Stimulated activated CD4-positive, alpha-beta T cell treated with anti-CD3 and anti-CD28 coated beads, Interleukin-4, amount 100 ng/mL, for 24 hours (primary cell): ENCODE measurements at places on chromosomes 6 and 20.

DNA sequence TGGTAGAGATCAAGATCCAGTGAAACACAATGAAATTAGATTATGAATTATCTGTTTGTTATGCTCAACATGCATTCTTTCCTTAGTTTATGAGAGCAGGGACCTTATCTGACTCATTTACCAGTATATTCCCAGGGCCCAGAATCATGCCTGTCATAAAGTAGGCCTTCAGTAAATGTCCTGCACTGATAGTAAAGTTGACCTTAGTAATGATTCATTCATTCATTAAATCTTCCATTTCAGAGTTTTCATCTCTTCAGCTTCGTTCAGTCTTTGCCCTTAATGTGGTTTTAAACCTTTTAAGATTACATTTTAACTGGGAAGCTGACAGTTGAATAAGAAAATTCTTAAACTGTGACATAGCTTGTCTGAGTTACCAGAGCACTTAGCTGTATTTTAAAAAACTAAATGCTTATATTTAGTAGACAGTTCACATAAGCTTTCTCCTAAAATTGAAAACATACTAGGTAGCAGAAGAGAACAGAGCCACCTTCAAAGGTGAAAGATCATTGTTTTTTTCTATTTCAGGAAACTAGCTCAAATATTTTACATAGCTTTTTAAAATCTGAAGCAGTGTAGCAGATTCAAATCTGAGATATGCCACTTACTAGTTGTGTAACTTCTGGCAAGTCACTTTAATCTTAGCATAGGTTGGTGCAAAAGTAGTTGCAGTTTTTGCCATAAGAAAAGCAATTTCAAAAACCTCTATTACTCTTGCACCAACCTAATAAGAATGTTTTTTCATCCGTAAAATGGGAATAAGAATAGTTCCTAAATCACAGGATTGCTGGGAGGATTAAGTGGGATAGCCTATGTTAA, 41.4 kb downstream of the MCM8 start:
- DNase-seq = no peak

GRCh38 chr6:51792273-51793030, 295.0 kb downstream of the PKHD1 start:
- no peak for DNase-seq

DNA sequence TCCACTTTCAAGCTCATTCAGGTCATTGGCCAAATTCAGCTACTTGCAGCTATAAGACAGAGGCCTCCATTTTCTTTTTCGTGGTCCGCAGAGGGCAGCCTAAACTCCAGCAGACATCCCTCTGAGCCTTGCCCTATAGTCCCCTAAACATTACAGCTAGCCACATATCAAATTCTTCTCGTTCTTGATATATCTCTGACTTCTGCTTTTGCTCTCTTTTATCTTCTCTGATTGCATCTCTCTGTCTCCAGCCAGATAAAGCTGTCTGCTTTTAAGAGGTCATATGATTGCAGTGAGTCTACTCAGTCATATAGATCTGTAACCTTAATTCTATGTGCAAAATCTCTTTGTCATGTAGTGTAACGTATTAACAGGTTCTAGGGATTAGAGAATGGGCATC, 358.4 kb upstream of the RGS17 start:
- DNase-seq = no peak

- no peak for DNase-seq
Measured at GRCh38 chr20:50420380-50420779, 89.8 kb upstream of the PTPN1 start.

DNA sequence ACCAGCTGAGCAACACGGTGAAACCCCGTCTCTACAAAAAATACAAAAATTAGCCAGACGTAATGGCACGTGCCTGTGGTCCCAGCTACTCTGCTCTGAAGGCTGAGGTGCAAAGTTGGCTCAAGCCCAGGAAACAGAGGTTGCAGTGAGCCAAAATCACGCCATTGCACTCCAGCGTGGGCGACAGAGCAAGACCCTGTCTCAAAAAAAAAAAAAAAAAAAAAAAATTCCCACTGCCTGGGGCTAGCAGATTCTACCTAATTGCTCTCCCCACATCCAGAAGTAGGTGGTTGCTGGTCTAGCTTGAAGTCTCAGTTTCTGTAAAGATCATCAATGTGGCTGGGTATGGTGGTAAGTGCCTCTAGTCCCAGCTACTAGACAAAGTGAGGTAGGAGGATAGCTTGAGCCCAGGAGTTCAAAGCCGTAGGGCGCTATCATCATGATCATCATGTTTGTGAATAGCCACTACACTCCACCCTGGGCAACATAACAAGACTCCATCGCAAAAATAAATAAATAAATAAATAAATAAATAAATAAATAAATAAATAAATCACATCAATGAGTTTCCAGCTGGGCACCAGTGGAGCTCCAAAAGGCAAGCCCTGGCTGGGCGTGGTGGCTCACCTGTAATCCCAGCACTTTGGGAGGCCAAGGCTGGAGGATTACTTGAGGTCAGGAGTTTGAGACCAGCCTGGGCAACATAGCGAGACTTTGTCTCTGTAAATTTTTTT, 6.3 kb upstream of the AP5S1 start:
- no peak for DNase-seq

DNA sequence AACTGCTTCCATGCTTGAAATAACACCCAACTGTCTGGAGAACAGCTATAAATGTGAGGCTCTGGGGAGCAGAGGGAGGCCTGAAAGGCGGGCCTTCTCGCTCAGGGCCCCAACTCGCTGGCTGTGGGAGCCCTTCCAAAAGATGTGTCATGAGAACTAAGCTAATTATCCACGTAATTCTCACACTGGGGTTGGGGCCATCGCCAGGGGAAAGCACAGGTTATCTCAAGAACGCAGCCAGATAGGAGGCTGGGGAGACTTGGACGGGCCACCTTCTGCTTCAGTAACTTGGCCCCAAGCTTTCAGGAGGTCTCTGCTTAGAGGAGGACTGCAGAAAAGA, 1.6 kb downstream of the PXDC1 start:
- DNase-seq = no peak

GRCh38 chr6:105748737-105749161, 337.4 kb upstream of the PRDM1 start:
- DNase-seq = no peak

DNA sequence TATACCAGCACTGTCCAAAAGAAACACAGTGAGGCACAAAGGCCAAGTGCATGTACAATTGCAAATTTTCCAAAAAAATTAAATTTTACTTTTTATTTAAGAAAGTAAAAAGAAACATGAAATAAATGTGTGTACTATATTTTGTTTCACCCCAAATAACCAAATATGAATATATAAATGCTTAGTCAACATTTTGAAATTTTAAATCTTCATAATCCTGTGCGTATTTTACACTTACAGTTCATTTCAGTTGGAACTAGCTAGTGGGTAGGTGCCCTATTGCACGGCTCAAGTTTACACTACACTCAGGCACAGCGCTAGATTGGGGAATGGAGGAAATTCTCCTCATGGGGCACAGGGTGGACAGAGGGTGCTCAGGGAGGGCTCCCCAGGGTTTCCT, 18.0 kb upstream of the BTN3A3 start:
- DNase-seq = no peak

GRCh38 chr6:113564371-113565171, 292.6 kb upstream of the MARCKS start:
- DNase-seq = no peak

GRCh38 chr6:109910571-109910970, 67.5 kb upstream of the GPR6 start:
- DNase-seq = no peak

DNA sequence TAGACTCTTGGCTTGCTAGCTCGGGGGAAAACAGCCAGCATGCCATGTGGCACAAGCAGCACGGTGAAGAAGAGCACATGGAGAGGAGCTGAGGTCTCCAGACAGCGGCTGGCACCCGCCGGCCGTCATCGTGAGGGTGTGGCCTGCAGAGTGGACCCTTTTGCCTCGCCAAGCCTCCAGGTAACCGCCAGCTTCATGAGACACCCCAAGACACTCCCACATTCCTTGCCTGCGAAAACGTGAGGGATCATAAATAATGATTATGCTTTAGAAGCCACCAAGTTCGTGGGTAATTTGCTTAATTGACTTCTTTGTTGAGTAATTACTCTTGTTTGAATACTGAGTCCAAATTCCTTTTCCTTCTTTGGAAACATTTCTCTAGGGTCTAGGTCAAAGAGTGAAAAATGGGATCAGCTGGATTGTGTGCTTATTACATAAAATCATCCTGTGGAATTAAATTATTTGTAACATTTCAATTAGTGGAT, 23.2 kb downstream of the FAM50B start:
- no peak for DNase-seq

GRCh38 chr20:11766961-11767360, 150.7 kb upstream of the BTBD3 start:
- DNase-seq = no peak

DNA sequence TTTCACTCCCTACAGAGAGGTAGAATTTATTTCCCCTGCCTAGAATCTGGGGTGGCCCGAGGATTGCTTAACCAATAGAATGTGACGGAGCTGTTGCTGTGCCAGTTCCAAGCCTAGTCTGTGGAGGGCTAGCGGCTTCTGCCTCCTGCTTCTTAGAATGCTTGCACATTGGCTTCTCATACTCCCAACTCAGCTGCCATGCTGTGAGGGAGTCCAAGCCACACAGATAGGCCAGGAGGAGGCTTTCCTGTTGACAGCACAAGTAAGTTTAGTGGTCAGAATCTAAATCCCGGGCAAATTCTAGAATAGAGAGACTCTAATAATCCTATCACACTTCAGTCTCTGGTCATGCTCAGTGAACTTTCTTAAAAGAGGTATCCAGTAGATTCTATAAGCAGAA, 57.5 kb upstream of the SNRPB2 start:
- no peak for DNase-seq

- DNase-seq = no peak
Measured at GRCh38 chr6:148446681-148447080, 104.0 kb downstream of the SASH1 start.

GRCh38 chr6:35679399-35679798, 9.3 kb downstream of the FKBP5 start:
- no peak for DNase-seq

- no peak for DNase-seq
Measured at GRCh38 chr6:55578537-55579363, at the start of gene HMGCLL1. HMGCLL1 (minus strand) TSS chr6:55579192; CDS start chr6:55579055, 137 bp downstream.

DNA sequence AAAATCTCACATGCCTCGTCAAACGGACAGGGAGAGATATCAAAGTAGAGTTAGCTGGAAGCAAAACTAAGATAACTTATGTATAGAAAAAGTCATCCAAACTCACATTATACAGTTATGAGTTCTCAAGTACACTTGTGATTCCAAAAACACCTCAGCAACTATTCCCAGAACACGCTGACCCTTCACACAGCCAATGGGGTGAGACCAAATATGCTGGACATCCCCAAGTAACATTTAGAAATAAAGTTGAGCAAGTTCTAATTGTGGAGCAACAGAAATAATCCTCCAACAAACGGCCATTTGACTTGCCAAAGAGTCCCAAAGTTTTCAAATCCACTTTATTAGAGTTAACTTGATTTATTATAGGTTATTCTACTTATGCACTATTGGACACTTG, 52.4 kb downstream of the LY86 start:
- DNase-seq = no peak

- DNase-seq = no peak
Measured at GRCh38 chr20:16364320-16364687, 208.9 kb downstream of the KIF16B start.

GRCh38 chr6:166352923-166353322, 10.6 kb upstream of the SFT2D1 start:
- DNase-seq = no peak

GRCh38 chr6:156963712-156964700, 186.8 kb downstream of the ARID1B start:
- peak; percentile 51 for DNase-seq

- no peak for DNase-seq
Measured at GRCh38 chr6:46473881-46474280, 17.4 kb downstream of the RCAN2 start.

- DNase-seq = no peak
Measured at GRCh38 chr20:46898423-46898822, 3.8 kb downstream of the EYA2 start.

- DNase-seq = no peak
Measured at GRCh38 chr6:105001063-105001462, 44.2 kb downstream of the LIN28B start.

DNA sequence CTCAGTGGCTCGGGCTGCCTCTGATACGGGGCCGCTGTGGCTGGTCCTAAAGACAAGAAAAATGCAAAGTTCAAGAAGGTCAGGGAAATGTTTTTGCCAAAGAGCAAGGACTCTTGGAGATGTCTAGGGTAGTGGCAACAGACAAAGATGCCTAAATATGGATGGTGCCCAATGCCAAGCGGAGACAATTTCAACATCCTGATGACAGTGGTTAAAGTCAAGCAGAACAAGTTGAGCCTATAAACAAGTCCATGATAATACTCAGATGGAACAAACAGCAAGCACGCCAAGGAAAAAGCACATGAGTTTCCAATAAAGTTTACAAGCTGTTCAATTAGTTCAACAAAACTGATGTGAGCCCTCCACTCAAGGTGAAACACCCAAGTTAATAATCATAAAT, 51.1 kb downstream of the SLC22A1 start:
- no peak for DNase-seq

DNA sequence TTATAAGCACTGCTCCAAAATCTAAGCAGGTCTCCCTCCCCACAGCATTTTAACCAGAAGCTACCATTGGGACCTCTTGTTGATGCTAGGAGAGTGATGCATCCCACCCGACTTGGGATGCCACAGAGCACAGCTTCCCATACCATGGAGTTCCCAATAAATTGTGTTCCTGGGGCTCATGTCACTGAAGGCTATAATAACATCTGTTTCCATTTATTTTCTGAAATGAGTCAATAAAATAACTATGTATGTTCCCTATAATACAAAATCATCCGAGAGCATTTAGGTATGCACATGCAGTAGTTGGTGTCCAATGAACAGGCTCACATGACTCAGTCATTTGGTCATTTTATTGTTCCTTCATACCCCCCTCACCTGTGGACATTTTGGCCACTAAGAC, 204.2 kb downstream of the TBC1D7 start:
- DNase-seq = no peak

DNA sequence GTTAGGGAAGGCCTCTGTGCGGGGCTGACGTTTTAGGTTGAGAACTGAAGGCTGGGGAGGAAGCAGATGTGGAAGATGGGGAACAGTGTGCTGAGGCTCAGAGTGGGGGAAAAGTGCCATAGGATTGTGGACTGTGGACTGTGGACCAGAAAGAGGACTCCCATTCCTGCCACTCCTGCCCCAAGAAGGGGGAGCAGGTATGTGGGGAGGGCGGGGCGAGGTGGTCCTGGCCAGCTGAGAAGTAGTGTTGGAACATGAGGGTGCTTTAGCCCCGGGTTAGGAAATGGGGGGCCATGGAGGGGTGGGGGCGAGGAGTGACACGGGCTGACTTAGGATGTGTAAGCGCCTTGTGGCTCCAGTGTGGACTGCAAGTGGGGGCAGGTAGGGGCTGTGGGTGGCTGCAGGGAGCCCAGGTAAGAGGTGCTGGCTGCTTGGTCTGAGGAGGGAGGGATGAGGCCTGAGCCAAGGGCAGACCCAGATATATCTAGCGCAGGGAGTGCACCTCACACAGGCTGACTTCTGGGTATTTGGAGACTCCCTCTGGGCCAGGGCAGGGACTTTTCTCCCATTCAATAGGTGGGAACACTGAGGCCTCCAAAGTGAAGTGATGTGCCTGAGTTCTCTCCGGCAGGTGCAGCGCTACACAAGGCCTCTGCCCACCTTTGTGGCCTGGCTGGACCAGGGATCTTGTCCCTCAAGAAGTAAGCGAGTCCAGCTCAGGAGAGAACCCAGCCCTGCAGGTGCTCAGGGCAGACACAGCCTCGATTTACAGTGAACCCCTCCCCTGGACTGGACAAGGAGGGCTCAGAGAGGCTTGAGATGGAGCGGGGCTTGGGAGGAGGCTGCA, 76.6 kb upstream of the TOX2 start:
- no peak for DNase-seq

GRCh38 chr6:11291582-11291981, 59.1 kb upstream of the NEDD9 start:
- DNase-seq = peak; percentile 15
